ENCODE measurements at places on chromosomes 3 and 15.

GRCh38 chr3:50275141-50275995 is 3.5 kb upstream of the LSMEM2 start:
- DNase-seq: no peak

DNA sequence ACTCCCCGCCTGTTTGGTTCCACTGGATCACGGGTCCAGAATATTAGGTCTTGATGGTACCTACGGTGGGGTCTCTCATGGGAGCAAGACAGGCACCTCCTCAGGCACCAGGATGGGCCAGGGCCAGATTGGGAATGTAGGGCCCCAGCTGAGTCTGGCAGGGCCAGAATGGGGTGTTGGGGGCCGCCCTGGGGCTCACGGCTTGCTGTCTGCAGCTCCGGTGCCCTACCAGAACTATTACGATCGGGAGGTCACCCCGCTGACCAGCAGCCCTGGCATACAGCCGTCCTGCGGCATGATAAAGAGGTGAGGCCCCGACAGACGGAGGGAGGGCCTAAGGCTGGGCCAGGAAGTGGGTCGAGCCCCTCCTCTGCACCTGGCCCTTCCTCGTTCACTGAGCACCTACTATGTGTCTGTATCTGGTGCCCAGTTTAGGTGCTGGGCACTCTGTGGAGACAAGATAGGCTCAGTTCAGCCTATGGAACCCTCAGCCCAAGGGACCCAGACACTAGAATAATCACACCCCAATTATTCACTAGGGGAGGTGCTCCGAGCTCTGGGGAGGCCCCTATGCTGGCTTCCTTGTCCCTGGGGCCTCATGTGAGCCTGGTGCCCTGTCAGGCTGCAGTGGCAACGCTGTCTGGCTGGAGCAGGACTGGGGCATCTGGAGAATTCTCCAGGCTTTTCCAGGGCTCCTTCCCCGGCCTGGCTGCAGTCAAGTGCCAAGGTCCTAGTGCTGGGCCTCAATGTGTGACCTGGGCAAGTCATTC is 37.9 kb downstream of the PSTPIP1 start:
- no peak for DNase-seq

GRCh38 chr3:30586096-30586805 is 20.1 kb upstream of the TGFBR2 start:
- DNase-seq: no peak

- no peak for DNase-seq
These were observed 150.7 kb downstream of the SSR3 start for GRCh38 chr3:156404217-156404616.

GRCh38 chr3:135272026-135272669 is 477.1 kb downstream of the EPHB1 start:
- DNase-seq: no peak

- no peak for DNase-seq
These were observed 29.3 kb upstream of the XYLB start for GRCh38 chr3:38317192-38317759.

GRCh38 chr3:39809181-39809994 is at the start of gene MYRIP:
Gene MYRIP (plus strand): TSS chr3:39809609. CDS start chr3:39900817, 91,208 bp downstream.
- DNase-seq: no peak
